T-helper 17 cell (primary cell): ENCODE measurements at places on chromosomes 11 and 22. TPM values are rescaled to one million over a fixed set of nuclear protein-coding genes. Genes with fewer than 3 reads are reported as not detected.

DNA sequence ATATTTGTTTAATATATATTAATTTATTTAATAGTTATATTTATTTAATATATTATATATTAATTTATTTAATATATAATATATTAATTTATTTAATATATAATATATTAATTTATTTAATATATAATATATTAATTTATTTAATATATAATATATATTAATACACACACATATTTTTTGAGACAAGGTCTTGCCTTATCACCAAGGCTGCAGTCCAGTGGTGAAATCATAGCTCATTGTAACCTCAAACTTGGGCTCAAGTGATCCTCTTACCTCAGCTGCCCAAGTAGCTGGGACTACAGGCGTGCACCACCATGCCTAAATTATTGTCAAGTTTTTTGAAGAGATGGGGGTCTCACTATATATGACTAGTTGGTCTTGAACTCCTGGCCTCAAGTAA, 51.4 kb upstream of the DDI1 start:
- no peaks in the 10 kb centered on the region for H3K4me1 ChIP-seq
- no peak overlapping the region for H3K4me3 ChIP-seq
- no peaks in the 10 kb centered on the region for H3K36me3 ChIP-seq

GRCh38 chr22:30564761-30565119, 9.7 kb downstream of the GAL3ST1 start:
- H3K4me1 ChIP-seq, result no peaks in the 10 kb centered on the region
- H3K36me3 ChIP-seq, result peaks cover 3% of the 10 kb centered on the region
- no peak for DNase-seq

GRCh38 chr22:22157348-22157725, 87.2 kb upstream of the VPREB1 start:
- H3K36me3 ChIP-seq, result peaks cover 2% of the 10 kb centered on the region
- H3K27ac ChIP-seq, result peak overlapping the region; percentile 39
- no peak overlapping the region for H3K4me3 ChIP-seq
- no peak for DNase-seq
- H3K27me3 ChIP-seq, result peaks cover 42% of the 10 kb centered on the region

ZBED4 gene
- total RNA-seq, result 15.4 TPM

DNA sequence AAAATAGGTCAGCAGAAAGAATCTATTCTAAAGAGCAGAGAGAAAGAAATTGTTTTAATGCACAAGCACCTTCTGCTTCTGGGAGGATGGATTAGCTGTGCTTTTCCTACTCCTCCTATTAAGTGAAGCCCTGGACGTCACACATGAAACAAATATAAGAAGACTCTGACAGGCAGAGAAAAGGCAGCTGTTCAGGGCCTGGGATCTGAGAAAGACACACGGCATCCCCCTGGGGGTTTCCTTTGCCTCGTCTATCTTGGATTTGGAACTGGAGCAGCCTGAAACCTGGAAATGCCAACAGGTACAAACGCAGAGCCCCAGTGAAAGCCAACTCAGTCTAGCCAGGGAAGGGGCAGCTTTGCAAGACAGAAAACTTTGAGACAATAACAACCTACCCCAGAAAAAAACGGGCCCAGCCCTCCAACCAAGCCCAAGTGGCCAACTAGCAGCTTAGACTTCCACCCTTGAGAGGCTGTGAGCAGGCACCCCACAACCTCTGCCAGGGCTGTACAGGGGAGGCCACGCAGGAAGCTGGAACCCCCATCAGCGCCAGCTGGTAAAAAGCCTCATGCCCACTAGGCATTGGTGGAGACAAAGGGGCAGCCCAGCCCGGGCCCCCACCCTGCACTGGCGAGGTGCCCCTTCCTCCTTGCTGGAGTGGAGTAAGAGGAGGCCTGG, 7.3 kb downstream of the CERK start:
- peak overlapping the region; percentile 97 for H3K27ac ChIP-seq
- peaks cover 55% of the 10 kb centered on the region for H3K4me1 ChIP-seq
- H3K27me3 ChIP-seq, result no peaks in the 10 kb centered on the region
- H3K36me3 ChIP-seq, result peaks cover 3% of the 10 kb centered on the region
- DNase-seq, result no peak

GRCh38 chr11:96169250-96169649, 173.7 kb downstream of the MAML2 start:
- H3K4me3 ChIP-seq, result no peak overlapping the region
- no peak for DNase-seq
- peaks cover 7% of the 10 kb centered on the region for H3K36me3 ChIP-seq
- H3K27me3 ChIP-seq, result no peaks in the 10 kb centered on the region
- no peak overlapping the region for H3K27ac ChIP-seq

GRCh38 chr22:39574779-39575551, 4.4 kb downstream of the CACNA1I start:
- peaks cover 6% of the 10 kb centered on the region for H3K4me1 ChIP-seq
- H3K27me3 ChIP-seq, result no peaks in the 10 kb centered on the region
- no peak overlapping the region for H3K27ac ChIP-seq
- DNase-seq, result no peak

AASDHPPT gene
- total RNA-seq, result 18.9 TPM

OR6T1 gene
- not detected for total RNA-seq
